ENCODE measurements at places on chromosomes 1 and 21. TPM values are rescaled to one million over a fixed set of nuclear protein-coding genes. Genes with fewer than 3 reads are reported as not detected.

PDE4DIP gene
- total RNA-seq: 9.9 TPM

CFHR4 gene
- total RNA-seq: not detected

SLC45A1 gene
- 0.22 TPM for total RNA-seq

RPS27 gene
- 2,488 TPM for total RNA-seq

PRDM16 gene
- total RNA-seq: 0.06 TPM

KIF2C gene
- total RNA-seq: 72.8 TPM

KRTAP8-1 gene
- total RNA-seq: not detected

CRYZ gene
- total RNA-seq: 107 TPM

GRCh38 chr21:16302851-16303282 is 573.1 kb downstream of the USP25 start:
- no peak for DNase-seq

DNA sequence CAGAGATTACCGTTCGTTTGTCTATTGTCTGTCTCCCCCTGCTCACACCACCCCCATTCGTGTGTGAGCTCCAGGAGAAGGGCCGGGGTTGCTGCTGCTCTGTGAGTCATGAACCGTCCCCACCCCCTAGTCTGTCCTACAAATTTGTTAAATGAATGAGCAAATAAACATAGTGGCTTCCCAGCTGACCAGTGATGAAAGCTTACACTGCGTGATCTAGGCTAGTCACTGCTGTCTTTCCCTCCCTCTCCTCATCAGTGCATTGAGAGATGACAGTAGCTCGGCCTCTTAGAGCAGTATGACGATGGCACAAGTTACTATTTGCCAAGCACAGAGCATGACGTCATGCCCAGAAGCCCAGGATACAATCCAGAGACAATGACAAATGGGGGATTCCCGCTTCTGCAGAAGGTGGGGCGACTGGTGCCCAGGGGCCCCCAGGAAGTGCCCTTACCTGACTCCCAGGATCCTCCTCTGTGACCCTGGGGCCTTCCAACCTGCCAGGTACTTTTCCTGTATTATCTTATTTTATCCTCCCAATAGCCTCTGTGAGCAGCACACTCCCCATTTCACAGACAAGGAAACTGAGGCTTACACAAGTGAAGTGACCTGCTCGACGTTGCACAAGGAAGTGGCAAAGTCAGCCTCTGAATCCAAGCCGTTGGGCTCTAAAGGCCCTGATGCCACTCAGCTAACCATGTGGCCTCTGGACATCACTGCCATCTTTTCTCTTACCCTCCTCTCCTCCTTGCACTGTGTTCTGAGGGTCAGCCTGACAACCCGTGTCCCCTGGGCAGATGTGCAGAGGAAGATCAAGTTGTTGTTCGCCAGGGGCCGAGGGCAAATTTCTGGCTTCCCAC is 8.6 kb upstream of the EPHA2 start:
- peak; percentile 91 for DNase-seq

GRCh38 chr21:38202811-38203210 is 54.0 kb upstream of the KCNJ15 start:
- no peak for DNase-seq

- DNase-seq: peak; percentile 79
Measured at GRCh38 chr1:156551869-156552268, 20.5 kb downstream of the IQGAP3 start.

DNA sequence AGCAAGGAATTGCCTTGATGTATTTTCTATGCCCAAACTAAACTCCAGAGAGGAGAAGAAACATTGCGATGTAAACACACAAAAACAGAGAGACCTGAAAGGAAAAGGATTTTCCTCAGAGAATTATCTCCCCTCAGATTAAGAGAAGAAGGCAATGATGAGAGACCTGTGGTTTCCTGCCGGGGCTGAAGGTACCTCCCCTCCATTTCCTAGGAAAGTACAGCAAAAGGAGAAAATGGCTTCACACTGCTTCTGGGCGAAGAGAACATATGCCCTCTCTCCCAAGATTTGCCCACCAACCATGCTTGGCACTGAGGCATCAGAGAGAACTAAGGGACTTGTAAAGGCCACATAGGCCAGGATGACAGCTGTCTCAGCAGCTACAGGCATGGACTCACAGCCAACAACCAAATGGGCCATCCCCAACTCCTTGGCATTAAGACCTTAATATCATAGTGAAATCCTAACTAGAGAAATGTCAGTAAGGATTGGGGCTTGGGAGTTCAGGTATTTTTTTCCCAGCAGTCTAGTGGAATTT is 523.0 kb downstream of the PTPRC start:
- no peak for DNase-seq

DNA sequence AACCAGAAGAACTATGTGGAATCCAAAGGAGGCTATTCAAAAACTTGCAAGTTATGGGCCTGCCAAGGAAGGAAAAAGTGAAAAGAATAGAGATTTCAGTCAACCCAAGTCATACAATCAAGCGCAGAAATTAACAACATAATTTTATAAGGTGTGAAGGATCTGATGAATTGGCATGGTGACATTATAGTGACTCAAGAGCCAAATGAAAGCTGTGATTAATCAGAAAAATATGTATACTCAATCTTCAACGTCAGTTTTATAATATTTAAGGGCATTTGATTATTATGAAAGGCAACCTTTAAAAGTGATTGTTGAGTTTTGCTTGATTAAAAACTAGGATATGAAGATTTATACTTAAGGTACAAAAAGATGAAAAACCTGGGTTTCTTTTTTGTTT is 37.8 kb upstream of the THEM4 start:
- no peak for DNase-seq

DNA sequence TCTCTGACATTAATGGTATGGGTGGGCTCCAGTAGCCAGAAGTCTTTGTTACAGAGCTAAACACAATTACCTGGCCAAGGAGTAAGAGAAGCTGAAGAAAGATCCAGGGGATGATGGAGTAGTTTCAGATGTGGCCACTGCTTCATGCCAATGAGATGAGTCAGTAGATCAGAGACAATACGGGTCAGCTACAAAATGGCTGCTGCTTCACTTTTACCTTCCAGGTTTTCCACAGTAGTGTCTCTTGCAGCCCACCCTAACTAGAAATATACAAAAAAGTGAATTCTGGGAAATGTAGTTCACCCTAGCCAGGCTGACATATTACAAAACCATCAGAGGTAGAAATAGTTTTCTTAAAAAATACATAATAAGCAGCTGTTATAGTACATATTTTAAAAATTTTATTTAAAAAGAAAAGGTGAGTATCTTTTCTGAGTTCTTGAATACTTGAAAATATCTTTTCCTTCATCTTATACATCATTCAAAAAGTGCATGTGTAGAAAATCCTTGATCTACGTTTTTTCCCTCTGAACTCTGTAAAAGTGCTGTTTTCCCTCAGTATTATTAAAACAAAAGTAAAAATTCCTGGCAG is 36.1 kb downstream of the LRIF1 start:
- DNase-seq: no peak

GRCh38 chr1:164515711-164516331 is 43.2 kb upstream of the PBX1 start:
- DNase-seq: no peak

DNA sequence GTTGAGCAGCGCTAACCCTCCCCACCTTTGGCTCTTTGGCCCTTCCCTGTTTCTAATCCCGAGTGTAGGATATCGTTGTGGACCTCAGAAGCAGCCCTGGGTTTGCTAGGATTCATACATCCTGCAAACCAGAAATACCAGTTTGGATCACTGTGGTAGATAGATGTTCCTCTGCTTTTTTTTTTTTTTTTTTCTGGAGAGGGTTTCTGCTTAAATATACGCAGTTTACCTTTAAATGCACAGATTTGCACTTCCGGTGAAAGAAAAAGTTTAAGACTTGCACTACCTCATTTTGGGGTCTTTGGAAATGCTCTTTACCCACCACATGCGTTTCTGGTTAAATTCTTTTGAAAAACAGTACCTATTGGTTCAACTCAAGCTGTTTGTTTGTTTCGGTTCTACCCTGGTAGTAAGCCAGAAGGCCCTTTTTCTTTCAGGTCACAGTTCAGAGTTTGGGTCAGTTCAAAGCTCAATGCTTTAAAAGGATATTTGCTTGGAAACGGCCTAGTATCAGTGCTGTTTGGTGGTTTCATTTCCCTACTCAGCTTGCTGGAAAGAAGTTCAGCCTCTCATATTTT is 908 bp downstream of the DDI2 start:
- DNase-seq: no peak

- no peak for DNase-seq
Measured at GRCh38 chr1:63679076-63679475, 85.9 kb downstream of the PGM1 start.

- peak; percentile 27 for DNase-seq
Measured at GRCh38 chr1:150281221-150281757, 1.1 kb upstream of the CIART start.

- DNase-seq: no peak
Measured at GRCh38 chr1:22491995-22492715, 40.5 kb downstream of the ZBTB40 start.

GRCh38 chr1:170698301-170699275 is 34.7 kb downstream of the PRRX1 start:
- no peak for DNase-seq

DNA sequence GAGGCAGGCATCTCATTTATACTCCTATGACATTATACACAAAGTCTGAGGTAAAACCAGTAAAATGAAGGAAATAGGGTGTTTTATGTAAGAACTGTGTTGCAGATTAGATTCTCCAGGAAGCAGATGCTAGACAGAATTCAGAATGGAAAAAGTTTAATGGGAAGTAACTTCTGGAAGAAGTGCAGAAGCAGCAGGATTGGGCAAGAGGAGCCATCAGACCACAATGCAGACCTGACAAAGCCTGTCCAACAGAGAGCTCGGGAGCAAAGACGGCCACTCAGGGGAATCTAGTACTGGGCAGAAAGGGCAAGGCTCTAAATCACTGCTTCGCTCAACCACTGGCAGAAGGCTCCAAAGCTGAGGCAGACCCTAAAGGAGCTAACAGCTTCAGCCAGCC is 33.7 kb downstream of the FBXO42 start:
- DNase-seq: no peak

DNA sequence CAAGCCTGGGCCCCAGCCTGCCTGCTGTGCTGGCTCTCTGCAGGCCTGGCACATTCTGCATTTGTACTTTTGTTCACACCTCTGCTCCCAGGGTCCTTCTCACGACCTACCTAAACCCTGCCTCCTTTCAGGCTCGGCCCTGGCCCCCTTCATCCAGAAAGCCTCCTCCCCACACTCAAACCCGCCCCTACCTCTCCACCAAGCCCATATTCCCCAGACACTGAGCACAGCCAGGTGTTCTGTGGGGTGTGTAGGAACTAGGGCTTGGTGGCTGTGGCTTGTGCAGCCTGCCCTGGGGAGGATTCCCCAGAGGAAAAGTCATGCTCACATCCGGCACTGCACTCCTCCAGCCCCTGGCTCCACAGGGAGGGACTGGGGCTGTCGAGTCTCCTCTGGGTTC is 8.2 kb upstream of the MIXL1 start:
- no peak for DNase-seq

- no peak for DNase-seq
Measured at GRCh38 chr1:221715321-221716169, 26.3 kb downstream of the DUSP10 start.

- no peak for DNase-seq
Measured at GRCh38 chr1:153552335-153552734, 3.3 kb upstream of the S100A3 start.

DNA sequence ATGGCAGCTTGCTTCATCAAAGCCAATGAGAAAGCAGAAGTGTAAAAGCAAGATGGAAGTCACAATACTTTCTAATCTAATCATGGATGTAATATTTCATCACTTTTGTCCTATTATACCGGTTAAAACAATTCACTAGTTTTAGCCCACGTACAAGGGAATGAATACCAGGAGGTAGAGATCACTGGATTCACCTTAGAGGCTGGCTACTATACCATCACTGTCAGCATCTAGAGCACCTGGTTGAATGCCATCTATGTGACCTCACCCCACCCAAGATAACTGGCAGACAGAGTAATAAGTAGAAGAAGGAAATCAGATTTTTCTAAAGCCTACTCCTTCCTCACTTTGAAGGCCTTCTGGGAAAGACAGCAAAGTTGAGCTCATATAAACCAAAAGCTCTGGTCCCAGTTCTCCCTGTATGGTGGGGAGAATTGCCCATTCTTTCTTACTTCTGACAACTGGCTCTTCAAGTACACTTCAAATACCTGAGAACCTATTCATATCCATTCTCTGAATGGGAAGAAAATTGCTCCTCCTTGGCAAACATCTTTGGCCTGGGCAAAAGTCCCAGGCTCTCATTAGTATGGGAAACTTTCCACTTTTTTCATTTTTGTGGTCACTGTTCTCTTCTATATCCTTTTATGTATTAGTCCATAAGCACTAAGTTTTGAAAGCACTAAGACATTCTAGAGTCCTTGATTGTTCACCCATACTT is 24.8 kb downstream of the HSD3B1 start:
- DNase-seq: no peak

DNA sequence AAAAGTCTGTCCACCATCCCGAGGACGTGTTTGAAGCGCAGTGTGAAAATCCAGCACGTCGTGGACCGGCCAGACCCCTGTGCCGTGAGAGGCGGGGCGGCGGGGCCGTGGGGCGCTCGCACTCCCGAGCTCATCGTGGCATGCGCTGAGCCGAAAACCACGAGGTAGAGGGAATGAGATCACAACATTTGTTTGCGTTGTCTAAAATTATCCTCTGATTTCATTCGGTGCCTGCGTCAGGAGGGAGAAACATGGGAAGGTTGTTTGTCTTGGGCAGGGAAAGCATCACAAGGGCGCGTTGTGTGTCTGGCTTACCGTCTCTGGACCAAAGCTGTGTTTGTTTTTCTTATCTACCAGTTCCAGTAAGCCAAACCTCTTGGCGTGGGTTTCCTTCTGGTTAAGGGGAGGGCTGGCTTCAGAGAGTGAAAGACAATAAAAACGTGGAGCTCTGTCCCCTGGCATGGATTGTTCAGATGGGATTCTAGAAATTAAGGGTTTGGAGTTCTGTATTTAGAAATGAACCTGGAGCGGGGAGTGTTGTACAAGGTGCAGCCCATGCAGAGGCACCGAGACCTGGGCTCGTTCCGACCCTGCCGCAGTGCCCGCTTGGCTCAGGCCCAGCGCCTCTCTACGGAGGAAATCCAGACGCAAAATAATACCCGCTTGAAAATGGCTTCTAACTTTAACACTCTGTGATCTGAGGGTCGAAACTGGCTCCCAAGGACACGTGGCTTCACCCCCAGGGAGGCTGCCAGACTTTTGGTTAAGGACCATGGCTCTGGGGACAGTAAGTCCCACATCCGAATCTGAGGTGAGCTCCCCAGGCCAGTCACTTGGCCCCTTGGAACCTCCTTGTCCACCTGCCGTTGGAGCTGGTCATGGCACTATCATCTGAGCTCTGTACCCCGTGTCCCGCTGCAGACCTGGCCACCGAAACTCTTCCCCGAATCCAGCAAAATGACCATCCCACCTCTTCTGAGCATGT is 68.7 kb upstream of the FAM3B start:
- no peak for DNase-seq

- DNase-seq: no peak
Measured at GRCh38 chr1:57968321-57968720, 544.5 kb upstream of the DAB1 start.

GRCh38 chr1:210646258-210646616 is 317.5 kb downstream of the HHAT start:
- no peak for DNase-seq

DNA sequence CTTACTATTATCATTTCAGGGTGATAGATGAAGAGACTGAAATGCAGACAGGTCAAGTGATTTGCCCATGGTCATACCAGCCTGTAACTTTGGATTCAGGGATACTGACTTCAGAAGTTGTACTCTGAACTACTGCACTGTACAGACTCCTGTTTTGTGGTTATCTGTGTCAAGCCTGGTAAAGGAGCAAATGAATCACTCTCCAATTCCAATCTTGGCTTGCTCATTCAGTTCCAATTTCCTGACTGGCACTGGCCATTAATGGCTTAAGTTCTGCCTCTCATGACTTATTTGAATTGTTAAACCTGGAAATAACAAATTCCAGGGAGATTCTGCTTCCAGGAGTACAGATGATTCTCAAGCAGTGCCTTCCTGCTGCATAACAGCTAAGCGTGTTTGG is 45.4 kb upstream of the PLD5 start:
- DNase-seq: peak; percentile 37
